ENCODE measurements at places on chromosomes 1 and 21. TPM values are rescaled to one million over a fixed set of nuclear protein-coding genes. Genes with fewer than 3 reads are reported as not detected.

Gene CLCNKB
- 0.13 TPM for total RNA-seq

GRCh38 chr1:162228586-162228985 is 148.1 kb downstream of the SPATA46 start:
- H3K4me1 ChIP-seq = no peaks in the 10 kb centered on the region
- ATAC-seq = no peak
- no peaks in the 10 kb centered on the region for H3K36me3 ChIP-seq
- H3K27ac ChIP-seq = no peak overlapping the region

DNA sequence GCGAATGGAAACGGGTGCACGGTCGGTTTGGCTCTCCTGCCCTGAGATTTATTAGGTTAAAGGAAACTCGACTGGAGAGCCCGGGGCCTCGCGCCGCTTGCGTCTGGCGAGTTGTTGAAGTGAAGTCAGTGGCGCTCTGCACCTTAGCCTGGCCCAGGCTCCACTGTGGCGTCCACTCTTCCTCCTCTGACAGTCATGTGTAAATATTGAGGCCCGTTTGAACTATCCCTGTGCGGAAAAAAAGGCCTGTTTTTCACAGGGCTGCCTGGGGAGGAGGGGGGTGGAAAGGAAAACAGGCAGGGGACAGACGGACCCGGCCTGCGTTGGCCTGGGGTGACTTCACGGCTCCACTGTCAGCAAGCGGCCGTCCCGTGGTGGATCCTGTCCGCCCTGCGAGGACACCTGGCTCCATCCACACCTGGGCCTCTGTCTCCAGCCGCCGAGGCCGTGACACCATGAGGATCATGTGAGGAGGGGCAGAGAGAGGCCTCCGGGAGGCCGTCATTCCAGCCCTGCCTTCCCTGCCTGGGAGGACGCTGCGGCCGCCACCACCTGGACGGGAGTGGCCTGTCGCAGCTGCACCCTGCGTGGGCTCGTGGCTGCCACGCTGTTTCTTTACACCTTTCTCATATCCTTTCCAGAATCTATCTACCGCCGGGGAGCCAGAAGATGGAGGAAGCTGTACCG is 59.8 kb downstream of the FAAP20 start:
- no peak overlapping the region for H3K4me3 ChIP-seq
- H3K27me3 ChIP-seq = no peaks in the 10 kb centered on the region
- ATAC-seq = no peak
- H3K36me3 ChIP-seq = no peaks in the 10 kb centered on the region

Gene CRYBG2
- total RNA-seq = 13.6 TPM

GRCh38 chr1:209241487-209241886 is 342.0 kb upstream of the CAMK1G start:
- no peak for ATAC-seq
- no peaks in the 10 kb centered on the region for H3K36me3 ChIP-seq
- H3K4me3 ChIP-seq = no peak overlapping the region
- H3K27me3 ChIP-seq = peaks cover 24% of the 10 kb centered on the region

GRCh38 chr1:10986525-10986890 is 25.9 kb upstream of the TARDBP start:
- H3K27me3 ChIP-seq = peaks cover 4% of the 10 kb centered on the region
- H3K27ac ChIP-seq = no peak overlapping the region

GRCh38 chr1:36689992-36690391 is 207.3 kb upstream of the CSF3R start:
- no peak overlapping the region for H3K27ac ChIP-seq
- no peaks in the 10 kb centered on the region for H3K4me1 ChIP-seq
- H3K27me3 ChIP-seq = peaks cover 32% of the 10 kb centered on the region
- ATAC-seq = no peak
- no peaks in the 10 kb centered on the region for H3K36me3 ChIP-seq

GRCh38 chr1:85421179-85421578 is 43.8 kb downstream of the DDAH1 start:
- peaks cover 15% of the 10 kb centered on the region for H3K27me3 ChIP-seq
- H3K36me3 ChIP-seq = no peaks in the 10 kb centered on the region
- no peak overlapping the region for H3K4me3 ChIP-seq
- no peak for ATAC-seq

- H3K4me1 ChIP-seq = peaks cover 32% of the 10 kb centered on the region
- ATAC-seq = no peak
- H3K4me3 ChIP-seq = peak overlapping the region; percentile 3
These were observed 79.0 kb downstream of the RAVER2 start for GRCh38 chr1:64823691-64824476.

Gene GART
- 91.9 TPM for total RNA-seq

DNA sequence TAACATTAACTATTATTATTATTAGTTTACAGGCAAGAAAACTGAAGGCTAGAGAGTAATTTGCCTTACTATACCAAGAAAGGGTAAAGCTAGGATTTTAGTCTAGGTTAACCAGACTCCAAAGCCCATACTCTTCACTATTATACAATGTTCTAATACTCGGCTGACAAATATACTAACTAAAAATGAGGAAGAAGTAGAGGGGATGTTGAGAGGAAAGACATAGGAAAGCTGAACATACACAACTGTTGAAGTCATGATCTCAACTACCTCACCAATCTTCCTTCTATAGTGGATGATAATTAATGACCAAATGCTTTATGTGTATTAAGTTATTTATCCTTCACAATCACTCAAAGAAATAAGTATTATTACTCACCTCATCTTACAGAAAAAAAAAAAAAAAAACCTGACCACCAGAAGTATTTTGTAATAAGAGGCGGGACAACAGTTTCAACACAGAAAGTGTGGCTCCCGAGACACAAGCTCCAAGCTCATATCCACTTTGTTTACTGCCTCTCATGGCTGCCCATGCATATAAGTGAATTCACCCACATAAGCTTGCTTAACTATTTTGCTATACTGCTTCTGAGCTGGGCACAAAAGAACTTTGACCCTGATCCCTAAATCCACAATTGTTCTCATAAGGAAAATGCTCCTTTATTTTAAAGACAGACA is 78.0 kb downstream of the USP1 start:
- no peaks in the 10 kb centered on the region for H3K4me1 ChIP-seq
- H3K4me3 ChIP-seq = no peak overlapping the region
- H3K27ac ChIP-seq = no peak overlapping the region
- H3K36me3 ChIP-seq = peaks cover 21% of the 10 kb centered on the region
- ATAC-seq = no peak

Gene RGS7
- not detected for total RNA-seq

Gene CD1E
- not detected for total RNA-seq

GRCh38 chr1:55197099-55197498 is 18.1 kb downstream of the USP24 start:
- peak overlapping the region; percentile 47 for H3K27ac ChIP-seq
- peaks cover 32% of the 10 kb centered on the region for H3K36me3 ChIP-seq

- no peaks in the 10 kb centered on the region for H3K36me3 ChIP-seq
- ATAC-seq = no peak
- H3K4me3 ChIP-seq = no peak overlapping the region
- no peaks in the 10 kb centered on the region for H3K4me1 ChIP-seq
- peaks cover 4% of the 10 kb centered on the region for H3K27me3 ChIP-seq
These were observed 110.0 kb upstream of the SERBP1 start for GRCh38 chr1:67540025-67540732.

DNA sequence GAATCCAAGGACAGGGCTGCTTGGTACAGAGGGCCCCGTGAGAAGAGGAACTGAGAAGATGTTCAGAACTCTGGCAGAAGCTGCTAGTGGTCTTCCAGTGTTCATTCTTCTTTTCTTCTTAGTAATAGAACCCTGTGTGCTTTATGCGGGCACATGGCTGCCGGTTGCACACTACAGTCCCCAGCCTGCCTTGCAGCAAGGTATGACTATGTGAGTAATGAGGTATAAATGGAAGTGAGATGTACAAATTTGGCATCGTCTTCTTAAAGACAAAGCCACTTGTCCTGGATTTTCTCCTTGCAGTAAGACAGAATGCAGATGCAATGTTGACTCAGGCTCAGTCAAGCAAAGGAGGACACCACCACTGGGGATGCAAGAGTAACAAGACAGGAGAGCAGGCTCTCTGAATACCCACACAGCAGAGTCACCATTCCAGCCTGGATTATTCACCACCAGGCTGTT is 15.0 kb upstream of the ATP1B1 start:
- H3K4me1 ChIP-seq = peaks cover 16% of the 10 kb centered on the region
- H3K36me3 ChIP-seq = no peaks in the 10 kb centered on the region
- no peak overlapping the region for H3K27ac ChIP-seq
- no peak for ATAC-seq
- H3K4me3 ChIP-seq = no peak overlapping the region

GRCh38 chr1:178418284-178418955 is 78.3 kb downstream of the CLEC20A start:
- no peak for ATAC-seq
- H3K4me3 ChIP-seq = no peak overlapping the region
- no peaks in the 10 kb centered on the region for H3K4me1 ChIP-seq
- H3K27ac ChIP-seq = no peak overlapping the region
- no peaks in the 10 kb centered on the region for H3K27me3 ChIP-seq

Gene ANGPTL1
- not detected for total RNA-seq

GRCh38 chr1:181314959-181315358 is 168.4 kb upstream of the CACNA1E start:
- H3K27ac ChIP-seq = no peak overlapping the region
- H3K4me1 ChIP-seq = peaks cover 25% of the 10 kb centered on the region
- peaks cover 61% of the 10 kb centered on the region for H3K27me3 ChIP-seq
- H3K36me3 ChIP-seq = no peaks in the 10 kb centered on the region

GRCh38 chr21:14376854-14377253 is 6.1 kb downstream of the HSPA13 start:
- H3K27me3 ChIP-seq = no peaks in the 10 kb centered on the region
- H3K4me1 ChIP-seq = peaks cover 5% of the 10 kb centered on the region
- peaks cover 91% of the 10 kb centered on the region for H3K36me3 ChIP-seq
- no peak for ATAC-seq
- H3K4me3 ChIP-seq = no peak overlapping the region

Gene OR2L3
- not detected for total RNA-seq

Gene PRAMEF9
- total RNA-seq = not detected

DNA sequence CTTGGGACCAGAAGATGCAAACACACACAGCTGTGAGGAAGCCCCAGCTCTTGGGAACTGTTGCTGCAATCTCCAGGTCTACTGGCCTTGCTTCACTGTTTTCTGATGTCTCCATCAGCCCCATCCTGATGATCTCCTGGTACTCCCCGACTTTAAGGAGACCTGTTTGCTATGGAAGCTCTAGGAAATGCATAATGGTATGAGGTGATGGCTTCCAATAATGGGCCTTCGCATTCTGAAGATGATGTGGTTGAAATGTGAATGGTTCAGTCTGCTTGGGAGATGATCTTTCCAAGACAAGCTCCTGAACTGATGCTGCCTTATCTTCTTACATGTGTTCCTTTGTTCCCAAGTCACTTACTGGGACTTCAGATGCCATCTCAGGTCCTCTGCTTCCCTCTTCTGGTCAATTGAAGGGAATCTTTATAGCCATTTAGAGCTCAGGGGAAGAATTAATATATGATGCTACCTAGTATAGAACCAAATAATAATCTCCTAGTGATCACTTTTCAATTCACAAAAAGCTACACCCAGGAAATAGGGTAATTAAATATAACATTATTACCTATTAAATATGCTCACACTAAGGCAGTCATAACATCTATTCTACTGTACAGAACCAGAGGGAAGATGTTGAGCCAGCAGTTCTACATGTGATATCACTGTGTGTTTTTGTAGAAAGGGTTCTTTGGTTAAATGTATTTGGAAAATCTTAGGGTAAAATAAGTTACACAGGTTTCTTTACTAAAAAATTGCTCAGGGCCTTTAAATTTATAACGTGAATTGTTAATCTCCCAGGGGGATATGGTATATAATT is 73.9 kb upstream of the VTCN1 start:
- H3K27ac ChIP-seq = no peak overlapping the region
- peaks cover 9% of the 10 kb centered on the region for H3K27me3 ChIP-seq
- H3K4me3 ChIP-seq = no peak overlapping the region
- H3K36me3 ChIP-seq = no peaks in the 10 kb centered on the region

Gene RBM11
- total RNA-seq = 2.8 TPM

DNA sequence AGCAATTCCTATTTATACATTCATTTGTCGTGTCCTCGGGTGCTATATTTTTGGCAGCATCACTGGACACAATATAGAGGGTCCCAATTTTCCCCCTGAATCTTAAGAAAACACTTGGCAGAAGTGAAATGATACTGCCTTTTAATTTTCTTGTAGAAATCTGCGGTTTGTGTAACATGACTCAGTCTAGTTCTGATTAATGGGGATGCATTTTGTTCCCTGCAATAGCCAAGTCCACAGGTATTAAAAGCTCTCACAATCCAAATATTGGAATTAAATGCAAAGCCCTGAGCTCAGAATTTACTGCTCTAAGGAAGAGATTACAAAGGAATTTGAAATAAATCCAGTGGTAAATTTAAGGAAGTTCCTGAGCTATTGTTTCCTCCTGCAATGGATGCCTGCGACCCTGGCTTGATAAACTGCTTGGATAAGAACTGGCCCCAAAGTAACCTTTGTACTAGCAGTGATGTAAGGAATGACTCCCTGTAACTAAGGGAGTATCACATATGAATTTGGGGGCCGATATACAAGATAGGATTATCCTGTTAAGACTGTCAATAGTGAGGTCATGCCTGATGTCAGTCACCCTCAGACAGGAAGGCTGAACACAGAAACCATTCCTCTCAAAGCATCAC is 349.7 kb upstream of the C1orf87 start:
- H3K27me3 ChIP-seq = peaks cover 4% of the 10 kb centered on the region
- no peak overlapping the region for H3K27ac ChIP-seq
- ATAC-seq = no peak
- no peaks in the 10 kb centered on the region for H3K4me1 ChIP-seq
- H3K4me3 ChIP-seq = no peak overlapping the region

DNA sequence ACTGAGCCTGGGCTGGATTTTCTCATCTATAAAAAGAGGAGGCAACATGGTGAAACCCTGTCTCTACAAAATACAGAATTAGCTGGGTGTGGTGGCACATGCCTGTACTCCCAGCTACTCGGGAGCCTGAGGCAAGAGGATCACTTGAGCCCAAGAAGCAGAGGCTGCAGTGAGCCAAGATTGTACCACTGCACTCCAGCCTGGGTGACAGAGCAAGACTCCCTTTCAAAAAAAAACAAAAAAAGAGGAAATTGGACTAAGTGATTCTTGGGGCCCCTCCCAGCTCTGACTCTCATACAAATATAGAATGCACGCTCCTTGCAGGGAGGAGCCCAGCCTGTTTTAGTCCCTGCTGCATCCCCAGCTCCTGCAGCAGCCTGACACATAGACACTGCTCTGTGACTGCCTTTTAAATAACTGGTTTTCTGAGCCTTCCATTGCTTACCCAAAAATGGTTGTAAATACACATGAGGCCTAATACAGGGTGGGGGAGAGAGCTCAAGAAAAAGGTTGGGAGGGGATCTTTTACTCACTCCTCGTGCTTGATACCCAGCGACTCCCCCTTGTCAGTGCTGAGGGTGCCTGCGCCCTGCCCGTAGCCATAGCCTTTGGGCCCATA is 17.2 kb downstream of the CSRP1 start:
- ATAC-seq = no peak
- no peaks in the 10 kb centered on the region for H3K4me1 ChIP-seq
- H3K27me3 ChIP-seq = no peaks in the 10 kb centered on the region
- H3K27ac ChIP-seq = no peak overlapping the region
- no peak overlapping the region for H3K4me3 ChIP-seq

Gene RABGAP1L
- total RNA-seq = 38.4 TPM

Data from activated T-helper 17 cell treated with anti-CD3 and anti-CD28 coated beads, Interleukin-2, amount 50 U/mL, for 72 hours (primary cell).